ENCODE measurements at places on chromosomes 11 and 22. TPM values are rescaled to one million over a fixed set of nuclear protein-coding genes. Genes with fewer than 3 reads are reported as not detected.
A peak's percentile ranks its signal among the peaks of the same experiment; 100 is the strongest.

GRCh38 chr22:45335021-45335818 lies 25.5 kb downstream of the FAM118A start:
- H3K4me3 ChIP-seq, result no peak overlapping the region
- H3K27ac ChIP-seq, result no peak overlapping the region
- no peaks in the 10 kb centered on the region for H3K27me3 ChIP-seq
- H3K36me3 ChIP-seq, result peaks cover 37% of the 10 kb centered on the region
- H3K4me1 ChIP-seq, result peaks cover 13% of the 10 kb centered on the region

- no peak for DNase-seq
- H3K4me3 ChIP-seq, result no peak overlapping the region
- no peak overlapping the region for H3K27ac ChIP-seq
- no peaks in the 10 kb centered on the region for H3K27me3 ChIP-seq
Measured at GRCh38 chr11:62876712-62877111, 4.0 kb upstream of the SLC3A2 start.

- peak within 1 kb of the TSS; percentile 88 for H3K27ac ChIP-seq
- H3K4me3 ChIP-seq, result peak within 1 kb of the TSS; percentile 86
- peaks cover 20% of the 10 kb centered on the region for H3K4me1 ChIP-seq
- peak; percentile 79 for DNase-seq
- H3K27me3 ChIP-seq, result no peaks in the 10 kb centered on the region
Measured at GRCh38 chr22:43151251-43152002, at the start of gene TSPO. TSPO (plus strand) TSS chr22:43151559; CDS start chr22:43159239, 7,680 bp downstream.

DNA sequence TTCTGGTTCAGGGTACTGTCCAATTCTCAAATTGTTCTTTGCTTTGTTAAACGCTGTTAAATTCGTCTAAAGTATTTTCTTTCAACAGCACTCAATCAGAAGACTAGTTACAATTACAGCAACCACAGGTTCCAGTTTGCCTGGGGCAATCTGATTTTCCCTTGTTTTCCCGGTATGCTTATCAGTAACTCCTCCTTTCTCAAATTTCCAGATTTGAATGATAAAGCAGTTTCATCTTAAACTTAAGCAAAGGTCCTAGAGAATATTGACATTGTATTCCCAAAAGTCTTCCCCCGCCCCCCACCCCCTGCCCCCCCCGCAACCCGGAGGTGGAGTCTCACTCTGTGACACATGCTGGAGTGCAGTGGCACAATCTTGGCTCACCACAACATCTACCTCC lies 10.5 kb upstream of the USP28 start:
- no peaks in the 10 kb centered on the region for H3K4me1 ChIP-seq
- H3K27me3 ChIP-seq, result peaks cover 2% of the 10 kb centered on the region
- H3K4me3 ChIP-seq, result no peak overlapping the region
- DNase-seq, result no peak

Gene LINC01488
- not detected for total RNA-seq

DNA sequence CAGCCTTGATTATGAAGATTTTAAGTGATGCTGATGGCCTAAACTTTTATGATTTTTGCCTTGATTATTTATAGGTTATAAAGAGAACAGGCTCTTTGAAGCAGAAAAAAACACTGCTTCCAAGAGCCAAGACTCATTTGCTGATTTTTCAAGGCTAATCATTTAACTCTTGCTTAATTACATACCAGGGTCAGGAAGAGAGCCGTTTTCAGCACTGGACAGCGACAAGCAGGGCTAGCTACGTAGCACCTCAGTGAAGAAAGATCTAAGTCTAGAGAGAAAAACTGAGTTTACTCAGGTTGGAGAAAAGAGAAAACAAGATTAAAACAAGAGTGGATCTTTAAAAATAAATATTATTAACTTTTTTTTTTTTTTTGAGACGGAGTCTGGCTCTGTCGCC lies 615.4 kb upstream of the B3GAT1 start:
- no peak overlapping the region for H3K27ac ChIP-seq
- H3K36me3 ChIP-seq, result no peaks in the 10 kb centered on the region
- H3K4me3 ChIP-seq, result no peak overlapping the region
- no peak for DNase-seq
- no peaks in the 10 kb centered on the region for H3K4me1 ChIP-seq

- peak overlapping the region; percentile 78 for H3K4me3 ChIP-seq
- H3K36me3 ChIP-seq, result no peaks in the 10 kb centered on the region
- H3K27ac ChIP-seq, result peak overlapping the region; percentile 91
- peaks cover 67% of the 10 kb centered on the region for H3K4me1 ChIP-seq
- no peak for DNase-seq
Measured at GRCh38 chr11:73383249-73384124, 7.3 kb downstream of the RELT start.

DNA sequence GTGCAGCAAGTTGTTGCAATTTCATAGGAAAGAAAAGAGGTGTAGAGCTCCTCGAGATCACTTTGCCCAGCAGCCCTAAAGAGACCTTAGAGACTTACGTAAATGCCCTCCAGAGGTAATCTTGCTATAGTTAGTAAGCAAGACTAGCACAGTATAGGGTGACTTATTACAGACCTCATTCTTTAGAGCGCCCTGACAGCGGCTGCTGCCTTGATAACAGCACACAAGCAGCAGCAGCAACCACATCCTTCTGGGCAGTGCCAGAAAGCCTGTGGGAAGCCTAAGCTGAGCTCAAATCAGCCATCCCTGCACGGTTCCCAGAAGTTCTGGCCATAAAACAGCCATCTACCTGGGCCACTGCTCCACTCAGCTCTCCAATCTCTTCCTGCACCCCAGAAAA lies 22.6 kb upstream of the OR56B1 start:
- no peaks in the 10 kb centered on the region for H3K27me3 ChIP-seq
- H3K27ac ChIP-seq, result no peak overlapping the region
- peaks cover 32% of the 10 kb centered on the region for H3K36me3 ChIP-seq
- H3K4me3 ChIP-seq, result no peak overlapping the region

GRCh38 chr22:19728271-19728670 lies 4.9 kb downstream of the GP1BB start:
- peaks cover 7% of the 10 kb centered on the region for H3K4me1 ChIP-seq
- DNase-seq, result no peak
- peaks cover 15% of the 10 kb centered on the region for H3K27me3 ChIP-seq
- H3K36me3 ChIP-seq, result no peaks in the 10 kb centered on the region

DNA sequence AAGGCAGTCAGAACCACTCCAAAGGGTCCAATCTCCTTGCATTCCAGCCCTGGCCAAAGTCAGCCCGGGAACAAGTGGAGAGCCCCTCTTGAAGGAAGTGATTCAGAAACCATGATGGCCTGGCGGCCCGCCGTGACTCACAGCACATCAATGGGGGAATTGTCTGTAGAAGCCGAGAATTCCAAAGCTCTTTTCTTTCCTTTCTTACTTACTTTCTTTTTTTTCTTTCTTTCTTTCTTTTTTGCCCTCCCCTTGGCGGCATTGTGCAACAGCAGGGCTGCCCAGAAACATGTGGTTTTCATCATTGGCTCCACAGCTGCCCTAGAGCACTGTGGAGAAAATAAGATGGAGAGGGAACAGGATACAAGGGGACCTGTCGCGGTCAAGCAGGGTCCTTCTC lies 140.2 kb upstream of the TIMP3 start:
- DNase-seq, result no peak
- peaks cover 8% of the 10 kb centered on the region for H3K27me3 ChIP-seq
- H3K4me3 ChIP-seq, result no peak overlapping the region
- H3K27ac ChIP-seq, result no peak overlapping the region
- H3K36me3 ChIP-seq, result no peaks in the 10 kb centered on the region

- DNase-seq, result no peak
- no peak overlapping the region for H3K27ac ChIP-seq
- peaks cover 8% of the 10 kb centered on the region for H3K36me3 ChIP-seq
- H3K4me3 ChIP-seq, result no peak overlapping the region
- no peaks in the 10 kb centered on the region for H3K4me1 ChIP-seq
Measured at GRCh38 chr22:31893460-31893859, 50.9 kb upstream of the YWHAH start.

- H3K4me1 ChIP-seq, result no peaks in the 10 kb centered on the region
- no peak overlapping the region for H3K4me3 ChIP-seq
- H3K36me3 ChIP-seq, result no peaks in the 10 kb centered on the region
- DNase-seq, result peak; percentile 53
- no peak overlapping the region for H3K27ac ChIP-seq
- H3K27me3 ChIP-seq, result peaks cover 18% of the 10 kb centered on the region
Measured at GRCh38 chr11:113532697-113533424, 57.7 kb upstream of the DRD2 start.

DNA sequence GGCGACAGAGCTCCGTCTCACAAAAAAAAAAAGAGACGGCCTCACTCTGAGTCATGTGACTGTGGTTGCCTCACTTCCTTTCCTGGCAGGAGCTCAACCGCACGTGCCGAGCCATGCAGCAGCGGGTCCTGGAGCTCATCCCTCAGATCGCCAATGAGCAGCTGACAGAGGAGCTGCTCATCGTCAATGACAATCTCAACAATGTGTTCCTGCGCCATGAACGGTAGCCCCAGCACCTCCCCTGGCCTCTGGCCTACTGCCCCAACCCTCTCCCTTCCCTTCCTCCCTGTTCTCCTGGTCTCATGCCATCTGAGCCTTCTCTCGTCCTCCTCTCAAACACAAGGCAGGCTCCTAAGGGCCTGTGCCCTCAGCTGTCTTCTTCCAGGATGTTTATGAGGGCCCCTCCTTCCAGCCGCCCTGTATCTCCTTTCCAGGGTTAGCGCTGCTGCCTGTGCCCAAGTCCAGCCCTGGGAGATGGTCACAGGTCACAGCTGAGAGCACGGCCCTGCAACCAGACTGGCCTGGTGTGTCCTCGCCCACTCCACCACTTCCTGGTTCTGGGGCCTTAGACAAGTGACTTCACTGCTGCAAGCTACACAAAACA lies 30.7 kb downstream of the TOM1 start:
- H3K36me3 ChIP-seq, result peaks cover 17% of the 10 kb centered on the region
- peak; percentile 46 for DNase-seq
- peak overlapping the region; percentile 57 for H3K4me3 ChIP-seq
- H3K27me3 ChIP-seq, result no peaks in the 10 kb centered on the region

DNA sequence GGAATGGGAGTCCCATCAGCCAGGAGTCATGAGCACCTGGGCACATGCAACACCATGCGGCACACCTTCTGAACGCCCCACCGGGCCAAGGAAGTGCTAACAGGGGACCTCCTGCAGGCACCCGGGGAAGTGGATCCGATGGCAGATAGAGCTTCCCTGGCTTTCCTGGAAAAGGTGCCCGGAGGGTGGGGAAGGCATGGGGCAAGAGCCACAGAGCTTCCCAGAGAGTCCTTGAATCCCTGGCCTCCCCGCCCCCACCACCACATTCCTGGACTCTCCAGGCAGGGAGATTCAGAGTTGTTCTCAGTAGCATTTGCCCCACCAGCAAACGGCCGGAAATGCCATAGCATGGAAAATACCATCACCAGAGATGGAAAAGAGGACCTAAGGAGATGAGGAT lies 8.3 kb downstream of the TRIM29 start:
- no peak overlapping the region for H3K4me3 ChIP-seq
- peak; percentile 10 for DNase-seq
- H3K27me3 ChIP-seq, result no peaks in the 10 kb centered on the region
- no peaks in the 10 kb centered on the region for H3K4me1 ChIP-seq
- no peaks in the 10 kb centered on the region for H3K36me3 ChIP-seq

Gene KRTAP5-5
- not detected for total RNA-seq

Gene SLC22A12
- total RNA-seq, result not detected

GRCh38 chr11:96199563-96200025 lies 143.4 kb downstream of the MAML2 start:
- H3K4me3 ChIP-seq, result no peak overlapping the region
- H3K4me1 ChIP-seq, result peaks cover 32% of the 10 kb centered on the region
- no peaks in the 10 kb centered on the region for H3K27me3 ChIP-seq
- no peak for DNase-seq
- no peak overlapping the region for H3K27ac ChIP-seq

DNA sequence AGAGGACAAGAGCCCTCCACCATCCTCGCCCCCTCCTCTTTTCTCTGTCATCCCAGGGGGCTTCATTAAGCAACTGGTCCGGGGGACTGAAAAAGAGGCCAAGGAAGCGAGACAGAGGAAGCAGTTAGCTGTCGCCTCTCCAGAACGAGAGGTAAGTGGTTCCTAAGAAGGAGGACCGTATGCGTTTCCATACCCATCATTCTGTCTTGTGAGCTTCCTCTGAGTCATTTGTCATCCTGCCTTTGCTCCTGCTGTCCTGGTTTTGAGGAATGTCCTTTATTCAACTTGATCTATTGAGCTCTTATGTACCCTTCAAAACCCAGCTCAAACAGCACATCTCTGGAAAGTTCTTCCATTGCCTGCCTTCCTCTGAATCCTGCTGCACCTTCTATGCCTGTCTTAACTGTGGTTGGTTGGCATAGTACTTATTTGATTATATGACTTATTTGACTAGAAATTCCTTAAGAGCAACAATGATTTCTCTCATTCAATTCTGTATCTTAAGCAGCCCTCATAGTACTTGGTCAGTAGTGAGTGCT lies 21.3 kb downstream of the MYO18B start:
- H3K36me3 ChIP-seq, result peaks cover 24% of the 10 kb centered on the region
- no peak for DNase-seq
- H3K4me1 ChIP-seq, result peaks cover 19% of the 10 kb centered on the region

- no peaks in the 10 kb centered on the region for H3K36me3 ChIP-seq
- H3K4me1 ChIP-seq, result no peaks in the 10 kb centered on the region
- no peak overlapping the region for H3K4me3 ChIP-seq
Measured at GRCh38 chr11:15563054-15563453, 448.3 kb downstream of the INSC start.

DNA sequence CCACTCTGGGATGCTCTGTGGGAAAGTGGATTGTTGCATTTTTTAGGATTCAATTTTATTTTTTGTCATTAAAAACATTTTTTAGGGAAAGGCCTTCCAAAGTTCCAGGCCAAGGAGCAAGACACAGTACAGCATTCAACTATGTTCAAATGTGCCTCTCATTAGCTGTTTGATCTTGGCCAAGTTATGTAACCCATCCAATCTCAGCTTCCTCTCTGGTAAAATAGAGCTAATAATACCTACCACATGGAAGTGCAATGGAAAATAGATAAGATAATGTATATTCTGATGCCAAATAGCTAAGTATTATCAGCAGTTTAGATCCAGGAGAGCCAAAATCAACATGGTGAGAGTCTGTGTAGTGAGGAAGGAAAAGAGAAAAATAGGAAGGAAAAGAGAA lies 220.3 kb upstream of the SESN3 start:
- DNase-seq, result no peak
- no peaks in the 10 kb centered on the region for H3K27me3 ChIP-seq
- no peak overlapping the region for H3K4me3 ChIP-seq
- no peaks in the 10 kb centered on the region for H3K36me3 ChIP-seq
- no peak overlapping the region for H3K27ac ChIP-seq
- H3K4me1 ChIP-seq, result peaks cover 3% of the 10 kb centered on the region

GRCh38 chr22:35900483-35901168 lies 128.0 kb downstream of the RBFOX2 start:
- no peaks in the 10 kb centered on the region for H3K36me3 ChIP-seq
- peaks cover 20% of the 10 kb centered on the region for H3K27me3 ChIP-seq
- H3K4me1 ChIP-seq, result peaks cover 9% of the 10 kb centered on the region

DNA sequence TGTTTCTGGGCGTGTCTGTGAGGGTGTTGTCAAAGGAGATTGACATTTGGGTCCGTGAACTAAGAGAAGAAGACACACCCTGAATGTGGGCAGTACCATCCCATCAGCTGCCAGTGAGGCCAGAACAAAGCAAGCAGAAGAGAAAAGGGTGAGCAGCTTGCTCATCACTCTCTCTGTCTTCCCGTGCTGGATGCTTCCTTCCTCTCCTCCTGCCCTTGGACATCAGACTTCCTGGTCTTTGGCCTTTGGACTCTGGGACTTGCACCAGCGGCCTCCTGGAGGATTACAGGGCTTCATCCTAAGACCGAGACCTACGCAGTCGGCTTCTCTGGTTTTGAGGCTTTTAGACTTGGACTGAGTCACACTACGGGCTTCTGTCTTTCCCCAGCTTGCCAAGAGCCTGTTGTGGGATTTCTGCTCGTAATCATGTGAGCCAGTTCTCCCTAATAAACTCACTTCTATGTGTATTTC lies 18.8 kb downstream of the APOL2 start:
- H3K36me3 ChIP-seq, result peaks cover 2% of the 10 kb centered on the region
- H3K27me3 ChIP-seq, result peaks cover 42% of the 10 kb centered on the region
- H3K4me1 ChIP-seq, result peaks cover 2% of the 10 kb centered on the region
- no peak for DNase-seq

Gene ZNF408
- total RNA-seq, result 19.0 TPM
